ENCODE measurements at places on chromosomes 3 and 15.

- DNase-seq, result peak; percentile 3
Observed at GRCh38 chr3:46846624-46847542, 16.4 kb downstream of the MYL3 start.

- no peak for DNase-seq
Observed at GRCh38 chr3:126541628-126542339, 16.9 kb downstream of the C3orf22 start.

DNA sequence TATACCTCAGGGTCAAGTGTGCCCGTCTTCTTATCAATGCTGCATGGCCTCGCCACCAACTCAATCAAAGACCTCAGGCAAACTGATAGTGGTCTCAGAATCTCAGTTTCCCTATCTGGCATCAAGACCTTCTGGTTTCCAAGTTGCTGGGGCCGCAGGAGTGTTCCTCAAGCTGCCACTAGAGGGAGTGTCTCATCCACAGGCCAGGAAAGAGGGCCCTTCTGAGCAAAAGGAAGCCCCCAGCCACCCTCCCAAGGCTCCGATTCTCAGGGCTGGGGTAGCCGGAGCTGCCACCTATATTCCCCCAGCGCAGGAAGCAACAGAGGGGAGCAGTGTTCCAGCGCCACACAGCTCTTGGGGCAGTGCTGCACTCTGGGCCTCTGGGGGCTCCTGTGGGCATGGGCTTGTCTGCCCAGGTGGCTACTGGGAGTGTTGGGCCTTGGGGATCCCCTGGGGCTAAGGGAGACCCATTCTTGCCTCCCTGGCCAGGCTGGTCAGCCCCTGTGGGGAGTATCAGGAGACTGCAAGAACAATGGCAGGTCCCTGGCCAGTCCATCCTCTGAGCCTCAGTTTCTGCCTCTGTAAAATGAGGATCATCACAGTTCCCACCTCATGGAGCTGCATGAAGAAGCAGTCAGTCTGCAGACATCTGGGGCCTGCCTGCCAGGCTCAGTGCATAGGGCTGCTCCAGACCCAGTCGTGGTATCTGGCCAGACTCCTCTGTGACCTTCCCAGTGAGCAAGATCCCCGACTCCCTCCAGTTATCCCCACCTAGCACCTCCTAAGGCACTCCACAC lies 23.4 kb upstream of the SEC13 start:
- peak; percentile 35 for DNase-seq

- DNase-seq, result no peak
Observed at GRCh38 chr3:66427951-66428474, 72.8 kb downstream of the LRIG1 start.

DNA sequence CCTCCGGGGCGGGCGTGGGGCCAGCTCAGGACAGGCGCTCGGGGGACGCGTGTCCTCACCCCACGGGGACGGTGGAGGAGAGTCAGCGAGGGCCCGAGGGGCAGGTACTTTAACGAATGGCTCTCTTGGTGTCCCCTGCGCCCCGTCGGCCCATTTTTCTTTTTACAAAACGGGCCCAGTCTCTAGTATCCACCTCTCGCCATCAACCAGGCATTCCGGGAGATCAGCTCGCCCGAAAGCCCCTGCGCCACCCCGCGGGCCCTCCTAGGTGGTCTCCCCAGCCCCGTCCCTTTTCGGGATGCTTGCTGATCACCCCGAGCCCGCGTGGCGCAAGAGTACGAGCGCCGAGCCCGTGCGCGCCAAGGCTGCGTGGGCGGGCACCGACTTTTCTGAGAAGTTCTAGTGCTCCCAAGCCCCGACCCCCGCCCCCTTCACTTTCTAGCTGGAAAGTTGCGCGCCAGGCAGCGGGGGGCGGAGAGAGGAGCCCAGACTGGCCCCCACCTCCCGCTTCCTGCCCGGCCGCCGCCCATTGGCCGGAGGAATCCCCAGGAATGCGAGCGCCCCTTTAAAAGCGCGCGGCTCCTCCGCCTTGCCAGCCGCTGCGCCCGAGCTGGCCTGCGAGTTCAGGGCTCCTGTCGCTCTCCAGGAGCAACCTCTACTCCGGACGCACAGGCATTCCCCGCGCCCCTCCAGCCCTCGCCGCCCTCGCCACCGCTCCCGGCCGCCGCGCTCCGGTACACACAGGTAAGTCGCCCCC lies at the start of gene THBS1:
THBS1 (plus strand) TSS at position 595 of the 757 bp plus-strand sequence. CDS start 779 bp downstream, outside the sequence.
- DNase-seq, result no peak

- no peak for DNase-seq
Observed at GRCh38 chr3:66355997-66356396, 135.2 kb downstream of the SLC25A26 start.

DNA sequence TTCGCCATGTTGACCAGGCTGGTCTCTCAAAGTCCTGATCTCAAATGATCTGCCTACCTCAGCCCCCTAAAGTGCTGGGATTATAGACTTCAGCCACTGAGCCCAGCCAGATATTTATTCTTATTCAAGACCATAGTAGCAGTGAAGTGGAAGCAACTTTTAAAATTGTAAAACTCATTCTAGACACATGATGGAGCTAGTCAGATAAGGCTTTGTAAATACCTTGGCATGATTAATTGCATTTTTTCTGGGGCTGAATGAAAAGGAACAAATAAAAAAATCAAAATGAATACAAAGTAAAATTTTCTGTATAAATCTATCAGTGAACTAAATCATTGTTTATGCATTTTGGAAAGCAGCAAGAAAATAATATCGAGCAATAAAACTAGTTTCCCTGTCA lies 4.1 kb upstream of the MYO1E start:
- DNase-seq, result no peak
